ENCODE measurements at places on chromosomes 6 and 20. TPM values are rescaled to one million over a fixed set of nuclear protein-coding genes. Genes with fewer than 3 reads are reported as not detected.

The PROKR2 gene
- total RNA-seq: 5.9 TPM

The PACSIN1 gene
- total RNA-seq: 12.5 TPM

DNA sequence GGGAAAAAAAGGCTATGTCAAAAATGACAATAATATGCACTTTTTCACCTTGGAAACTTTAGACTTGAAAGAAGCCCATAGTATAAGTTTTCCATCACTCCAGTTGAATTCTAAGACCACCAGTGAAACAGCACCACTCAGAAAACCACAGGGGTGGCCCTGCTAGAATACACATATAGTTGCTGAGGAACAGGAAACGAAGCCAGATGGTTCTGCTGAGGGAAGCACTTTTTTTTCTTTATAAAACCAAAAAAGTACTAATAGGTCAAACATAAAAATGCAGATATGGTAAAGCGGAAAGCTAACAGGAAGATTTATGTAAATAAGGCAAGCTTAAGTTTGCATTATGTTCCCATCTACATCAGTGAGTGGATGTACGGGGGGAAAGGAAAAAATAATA is 303.9 kb downstream of the FOXC1 start:
- peaks cover 3% of the 10 kb centered on the region for H3K27me3 ChIP-seq
- H3K36me3 ChIP-seq: peaks cover 13% of the 10 kb centered on the region
- H3K4me3 ChIP-seq: no peak overlapping the region
- peaks cover 37% of the 10 kb centered on the region for H3K4me1 ChIP-seq
- H3K27ac ChIP-seq: no peak overlapping the region

The SLC22A3 gene
- 0.87 TPM for total RNA-seq

The ARMC12 gene
- 1.8 TPM for total RNA-seq

GRCh38 chr6:35757456-35758123 is 18.8 kb upstream of the CLPSL2 start:
- no peak overlapping the region for H3K27ac ChIP-seq
- no peaks in the 10 kb centered on the region for H3K4me1 ChIP-seq
- H3K4me3 ChIP-seq: no peak overlapping the region
- H3K27me3 ChIP-seq: peaks cover 32% of the 10 kb centered on the region
- DNase-seq: no peak

DNA sequence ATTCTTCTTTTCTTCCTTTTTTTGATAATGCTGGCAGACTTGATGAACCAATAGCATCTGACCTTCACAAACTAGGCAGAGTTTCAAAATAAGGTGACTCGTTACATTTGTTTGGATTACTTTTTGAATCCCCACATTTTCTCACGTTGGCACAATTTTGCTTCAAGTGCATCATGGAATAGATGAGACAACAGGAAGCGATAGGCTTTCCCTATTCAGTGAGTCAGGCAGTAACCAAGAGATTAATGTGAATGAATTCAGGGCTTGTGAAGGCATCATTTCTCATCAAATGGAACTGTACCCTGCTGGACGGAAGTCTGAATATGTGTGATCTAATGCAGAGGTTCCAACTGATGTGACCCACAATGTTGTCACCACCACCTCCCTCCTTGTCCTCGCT is 10.7 kb downstream of the RFPL4B start:
- H3K27ac ChIP-seq: no peak overlapping the region
- no peak for DNase-seq
- no peaks in the 10 kb centered on the region for H3K36me3 ChIP-seq
- no peak overlapping the region for H3K4me3 ChIP-seq
- H3K27me3 ChIP-seq: no peaks in the 10 kb centered on the region
- peaks cover 5% of the 10 kb centered on the region for H3K4me1 ChIP-seq

Data from type B pancreatic cell (in vitro differentiated cells).